ENCODE measurements at places on chromosomes 2 and 18. TPM values are rescaled to one million over a fixed set of nuclear protein-coding genes. Genes with fewer than 3 reads are reported as not detected.
A peak's percentile ranks its signal among the peaks of the same experiment; 100 is the strongest.

LYG2 gene
- total RNA-seq, result not detected

LINC00305 gene
- total RNA-seq, result not detected

INHBB gene
- total RNA-seq, result 2.5 TPM

GALNT14 gene
- total RNA-seq, result not detected

BCL2 gene
- 7.7 TPM for total RNA-seq

WDSUB1 gene
- 10.4 TPM for total RNA-seq

ADD2 gene
- total RNA-seq, result 0.41 TPM

SERPINB10 gene
- not detected for total RNA-seq

CRYGC gene
- total RNA-seq, result not detected

MEMO1 gene
- total RNA-seq, result 33.0 TPM

FOXD4L1 gene
- 0.18 TPM for total RNA-seq

AUP1 gene
- 52.3 TPM for total RNA-seq

GRCh38 chr2:82998781-82999180 is 1460.3 kb downstream of the SUCLG1 start:
- no peak for DNase-seq

GRCh38 chr2:26696351-26696816 is 3.9 kb downstream of the KCNK3 start:
- no peak for DNase-seq

- no peak for DNase-seq
These were observed 30.3 kb upstream of the IL37 start for GRCh38 chr2:112880696-112881095.

- DNase-seq, result no peak
These were observed 4.7 kb upstream of the KCNF1 start for GRCh38 chr2:10906926-10907625.

GRCh38 chr2:54166121-54166773 is 50.8 kb downstream of the ACYP2 start:
- DNase-seq, result no peak

- DNase-seq, result no peak
These were observed 45.1 kb upstream of the ZBTB7C start for GRCh38 chr18:48454261-48454757.

DNA sequence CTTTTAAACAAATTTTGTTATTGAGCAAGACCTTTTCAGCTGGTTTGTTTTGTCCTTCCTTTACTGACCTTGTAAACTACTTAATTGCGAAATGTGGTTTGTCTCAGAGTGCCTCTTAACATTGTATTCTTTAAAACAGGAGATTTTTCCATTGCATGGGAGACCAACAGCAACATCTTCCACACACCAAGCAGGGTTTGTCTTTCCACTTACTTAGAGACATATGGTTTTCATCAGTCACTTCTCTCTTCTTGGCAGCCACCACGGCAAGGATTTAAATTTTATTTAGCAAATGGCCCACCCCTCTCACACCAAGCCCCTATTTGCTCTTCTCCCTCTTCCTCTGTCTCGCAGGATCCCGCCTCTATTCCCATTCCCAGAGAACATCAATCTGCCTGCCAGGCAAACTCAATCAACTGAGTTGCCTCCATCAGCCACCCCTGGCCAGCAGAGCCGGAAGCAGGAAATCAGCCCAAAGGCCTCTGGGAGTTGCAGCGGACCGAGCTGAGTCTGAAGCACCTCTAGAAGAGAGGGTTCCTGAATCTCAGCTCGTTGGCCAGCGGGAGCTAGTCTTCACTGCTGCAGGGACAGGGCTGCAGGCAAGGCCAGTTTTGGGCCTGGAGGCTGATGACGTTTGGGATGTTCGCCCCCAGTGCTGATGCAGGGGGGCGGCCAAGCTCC is 11.3 kb upstream of the CIB4 start:
- DNase-seq, result no peak

- DNase-seq, result no peak
These were observed 782.3 kb downstream of the LRP1B start for GRCh38 chr2:141348481-141348880.

GRCh38 chr18:50697509-50697908 is 122.3 kb downstream of the MRO start:
- DNase-seq, result no peak

- DNase-seq, result peak; percentile 95
These were observed 8.2 kb downstream of the SLC35F6 start for GRCh38 chr2:26772064-26773001.

- DNase-seq, result no peak
These were observed 173.1 kb upstream of the STON1 start for GRCh38 chr2:48356701-48357325.

DNA sequence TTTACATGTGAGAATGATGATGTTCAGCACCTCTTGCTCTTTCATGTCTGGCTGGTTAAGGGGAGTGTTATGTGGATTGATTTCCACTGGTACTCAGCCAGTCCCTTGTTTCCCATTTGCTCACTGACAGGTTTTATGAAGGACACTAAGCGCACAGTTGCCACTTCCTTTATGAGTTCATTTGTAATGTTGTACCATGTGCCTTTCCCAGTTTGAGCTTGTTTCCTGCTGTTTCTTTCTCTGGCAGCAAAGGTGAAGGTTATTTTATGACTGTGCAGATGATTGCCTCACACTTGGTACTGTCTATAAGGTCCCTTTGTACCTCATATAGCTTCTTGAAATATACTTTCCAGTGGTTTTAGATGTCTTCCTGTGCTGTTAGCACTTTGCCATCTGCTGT is 1700.5 kb upstream of the TMEFF2 start:
- no peak for DNase-seq

- no peak for DNase-seq
These were observed 35.5 kb upstream of the LRRTM1 start for GRCh38 chr2:80340022-80340421.

DNA sequence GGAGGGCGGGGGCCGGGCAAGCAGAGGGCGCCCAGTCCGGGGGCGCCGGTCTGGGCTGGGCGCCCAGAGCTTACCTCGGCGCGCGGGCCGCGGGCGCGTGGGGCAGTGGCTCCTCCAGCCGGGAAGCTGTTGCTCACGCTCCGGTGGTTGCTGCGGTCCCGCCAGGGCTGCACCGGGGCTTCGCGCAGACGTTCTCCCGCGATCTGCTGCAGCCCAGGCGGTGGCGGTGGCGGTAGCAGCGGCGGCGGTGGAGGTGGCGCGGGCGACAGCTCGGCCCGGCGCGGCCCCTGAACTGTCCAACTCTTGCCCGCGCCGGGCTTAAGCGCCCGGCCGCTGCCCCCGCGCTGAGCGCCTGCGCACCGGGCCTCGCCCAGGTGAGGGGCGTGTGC is 391 bp downstream of the ZNF385B start:
- DNase-seq, result peak; percentile 70

- DNase-seq, result peak; percentile 72
These were observed 8.0 kb upstream of the MBP start for GRCh38 chr18:77140439-77141109.

- DNase-seq, result no peak
These were observed 77.0 kb downstream of the LANCL1 start for GRCh38 chr2:210399440-210400041.

GRCh38 chr2:37918742-37919186 is 6.3 kb upstream of the RMDN2 start:
- no peak for DNase-seq

DNA sequence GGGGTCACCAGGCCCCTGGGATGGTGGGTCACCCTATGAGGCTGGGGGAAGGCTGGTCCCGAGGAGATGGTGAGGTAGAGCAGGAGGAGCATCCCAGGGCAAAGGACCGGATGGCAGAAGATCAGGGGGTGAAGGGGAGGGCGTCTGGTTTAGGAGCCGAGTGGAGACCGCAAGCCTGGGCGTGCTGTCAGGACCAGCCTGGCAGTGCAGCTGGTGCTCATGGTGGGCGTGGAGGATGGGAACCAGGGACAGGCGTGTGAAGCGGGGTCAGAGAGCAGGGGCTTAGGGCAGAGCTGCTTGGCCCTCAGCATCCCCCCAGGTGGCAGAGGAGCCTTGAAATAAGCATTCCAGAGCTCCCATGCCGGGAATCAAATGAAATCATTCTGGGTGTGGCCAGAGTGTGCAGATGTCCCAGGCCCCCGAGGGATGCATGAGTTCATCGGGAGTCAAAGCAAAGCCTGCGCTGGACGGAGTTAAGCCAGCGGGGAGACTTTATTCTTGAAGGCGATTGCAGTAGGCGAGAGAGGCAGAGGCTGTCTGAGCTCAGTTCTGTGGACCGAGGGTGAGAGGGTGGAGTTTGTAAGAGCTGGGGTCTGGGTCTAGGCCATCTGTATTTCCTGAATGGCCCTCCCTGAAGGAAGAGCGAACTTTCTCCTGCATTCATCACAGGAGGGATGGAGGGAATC is 33.1 kb upstream of the MBP start:
- DNase-seq, result no peak

- no peak for DNase-seq
These were observed 1.8 kb upstream of the HOXD4 start for GRCh38 chr2:176149481-176149938.

DNA sequence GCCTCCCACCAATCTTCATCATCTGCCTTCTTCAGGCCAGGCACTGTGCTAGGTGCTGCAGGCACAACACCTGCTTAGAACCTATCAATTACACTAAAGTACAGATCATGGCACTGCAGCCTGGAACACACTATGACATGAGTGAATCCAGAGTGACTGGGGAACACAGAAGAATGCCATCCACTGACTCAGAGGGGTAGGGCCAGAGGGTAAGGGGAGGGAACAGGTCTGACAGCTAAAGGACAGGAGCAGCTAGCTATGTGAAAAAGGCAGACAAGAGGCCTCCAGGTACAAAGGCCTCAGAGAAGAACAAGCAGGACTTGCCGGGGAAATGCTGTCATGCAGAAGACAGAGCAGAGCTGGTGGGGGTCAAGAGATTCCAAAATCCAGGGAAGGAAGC is 53.3 kb upstream of the ACAA2 start:
- no peak for DNase-seq

- no peak for DNase-seq
These were observed 43.9 kb downstream of the ACSL3 start for GRCh38 chr2:222904557-222905258.

GRCh38 chr2:33322612-33323011 is 153.8 kb upstream of the RASGRP3 start:
- DNase-seq, result no peak

- no peak for DNase-seq
These were observed 72.4 kb upstream of the TNP1 start for GRCh38 chr2:216932113-216932862.

- peak; percentile 80 for DNase-seq
These were observed 184.3 kb upstream of the APCDD1 start for GRCh38 chr18:10270151-10270571.

DNA sequence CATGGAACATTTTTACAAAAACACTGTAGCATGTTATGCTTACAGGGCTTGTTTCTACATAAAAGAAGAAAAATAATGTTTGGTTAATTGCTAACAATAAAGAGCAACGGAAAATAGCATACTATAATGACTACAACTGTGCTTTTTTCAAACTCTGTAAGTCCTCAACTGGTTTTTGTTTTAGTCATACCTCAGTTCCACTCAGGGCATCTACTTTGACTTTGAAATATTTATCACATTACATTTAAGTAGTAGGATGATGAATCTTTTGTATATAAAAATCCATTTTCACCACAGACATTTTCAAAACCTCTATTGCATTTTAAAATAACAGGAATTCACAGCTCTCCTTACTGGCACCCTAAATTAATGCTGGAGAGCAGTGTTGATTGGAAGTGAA is 8.3 kb downstream of the SATB2 start:
- no peak for DNase-seq

- no peak for DNase-seq
These were observed 123.9 kb upstream of the SRD5A2 start for GRCh38 chr2:31704561-31705212.

DNA sequence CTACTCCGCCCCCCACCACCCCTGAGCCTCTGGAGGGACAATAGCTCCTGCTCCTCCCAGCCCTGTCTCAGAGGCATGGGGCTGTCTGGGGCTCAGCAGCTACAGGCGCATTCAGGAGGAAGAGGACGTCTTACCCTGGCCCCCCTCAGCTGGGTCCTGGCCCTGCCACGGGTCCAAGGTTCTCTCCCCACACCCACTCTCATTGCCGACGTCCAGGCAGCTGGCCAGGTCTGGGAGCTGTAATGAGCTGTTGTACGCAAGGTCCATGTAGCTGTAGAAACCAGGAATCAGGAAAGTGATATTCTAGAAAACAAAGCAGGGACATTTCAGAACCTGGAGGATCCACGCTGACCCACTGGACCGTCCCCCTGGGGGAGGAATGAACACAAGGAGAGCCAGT is 13.5 kb downstream of the PASK start:
- DNase-seq, result no peak

DNA sequence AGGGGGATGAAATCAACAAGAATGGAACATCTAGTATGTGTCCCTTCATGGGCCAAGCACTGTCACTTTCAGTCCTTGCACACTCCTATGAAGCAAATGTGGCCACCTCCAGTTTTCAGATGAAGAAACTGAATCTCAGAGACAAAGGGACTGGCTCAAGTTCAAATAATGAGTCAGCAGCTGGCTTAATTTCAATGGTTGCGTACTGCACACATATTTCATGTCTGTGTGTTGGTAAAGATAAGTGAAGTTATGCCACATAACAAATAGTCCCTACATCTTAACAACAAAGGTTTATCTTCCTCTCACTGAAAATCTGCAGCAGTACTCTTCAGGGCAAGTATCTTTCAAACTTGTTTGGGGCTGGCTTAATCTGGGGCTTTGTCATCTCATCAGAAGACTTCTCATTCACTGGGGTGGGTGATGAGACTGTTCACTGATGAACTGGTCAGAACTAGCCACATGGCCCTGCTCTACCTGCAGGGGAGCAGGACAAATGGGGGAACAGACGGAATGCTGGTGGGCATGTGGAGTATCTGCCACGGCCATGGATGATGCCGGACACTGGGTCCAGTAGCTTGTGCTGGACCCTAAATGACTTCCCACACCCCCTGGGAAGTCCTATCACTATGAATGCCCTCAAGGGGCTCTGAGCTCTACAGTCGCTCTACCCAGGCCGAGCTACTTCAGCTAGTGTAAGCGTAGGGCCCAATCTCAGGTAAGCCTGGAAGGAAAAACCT is 263.2 kb downstream of the CYP26B1 start:
- no peak for DNase-seq

DNA sequence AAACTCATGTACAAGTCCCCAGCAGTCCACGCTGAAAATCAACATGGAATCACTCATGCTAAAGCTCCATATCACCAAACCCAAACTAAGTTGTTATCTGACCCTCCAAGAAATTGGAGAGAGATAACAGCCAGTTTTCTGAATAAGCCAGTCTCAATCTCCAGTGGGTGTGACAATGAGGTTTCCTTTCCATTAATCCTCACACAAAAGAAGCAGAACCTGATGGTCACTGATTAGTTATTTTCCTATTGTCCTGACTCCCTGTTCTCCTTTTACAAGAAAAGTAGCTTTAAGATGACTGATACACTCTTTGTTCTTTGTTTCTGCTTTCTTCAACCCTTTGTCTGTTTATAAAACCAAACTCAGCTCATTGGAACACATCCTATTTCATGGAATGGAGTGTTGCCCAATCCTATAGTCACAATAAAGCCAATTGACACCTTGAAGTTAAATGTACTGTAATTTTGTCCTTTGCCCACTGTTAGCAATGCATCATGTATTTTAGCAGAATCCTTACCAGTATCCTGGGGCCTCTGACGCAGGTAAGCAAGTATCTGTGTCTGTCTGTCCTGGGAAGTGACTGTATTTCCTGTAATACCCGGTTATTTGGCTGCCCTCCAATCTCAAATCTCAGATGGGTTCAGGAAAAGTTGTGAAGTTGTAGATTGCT is 30.6 kb upstream of the SH3RF3 start:
- DNase-seq, result no peak
